ENCODE measurements at places on chromosomes 16 and 17. TPM values are rescaled to one million over a fixed set of nuclear protein-coding genes. Genes with fewer than 3 reads are reported as not detected.

DNA sequence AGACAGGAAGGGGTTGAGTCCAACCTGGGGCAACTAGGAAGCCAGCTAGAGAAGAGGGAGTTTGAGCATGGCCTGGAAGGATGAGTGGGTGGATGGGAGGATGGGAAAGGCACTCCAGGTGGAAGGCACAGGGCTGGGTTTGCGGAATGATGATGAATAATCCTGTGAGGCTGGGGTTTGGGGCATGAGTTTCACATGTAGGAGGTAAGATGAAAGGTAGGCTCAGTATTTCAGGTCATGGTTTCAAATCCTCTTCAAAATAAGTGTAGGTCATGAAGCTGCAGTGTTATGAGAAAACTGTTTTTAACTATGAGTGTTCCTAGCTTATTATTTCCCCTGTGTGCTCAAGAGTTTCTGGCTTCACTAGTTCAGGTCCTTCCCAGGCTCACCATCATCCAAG, 130.3 kb downstream of the SKAP1 start:
- ATAC-seq = no peak

DNA sequence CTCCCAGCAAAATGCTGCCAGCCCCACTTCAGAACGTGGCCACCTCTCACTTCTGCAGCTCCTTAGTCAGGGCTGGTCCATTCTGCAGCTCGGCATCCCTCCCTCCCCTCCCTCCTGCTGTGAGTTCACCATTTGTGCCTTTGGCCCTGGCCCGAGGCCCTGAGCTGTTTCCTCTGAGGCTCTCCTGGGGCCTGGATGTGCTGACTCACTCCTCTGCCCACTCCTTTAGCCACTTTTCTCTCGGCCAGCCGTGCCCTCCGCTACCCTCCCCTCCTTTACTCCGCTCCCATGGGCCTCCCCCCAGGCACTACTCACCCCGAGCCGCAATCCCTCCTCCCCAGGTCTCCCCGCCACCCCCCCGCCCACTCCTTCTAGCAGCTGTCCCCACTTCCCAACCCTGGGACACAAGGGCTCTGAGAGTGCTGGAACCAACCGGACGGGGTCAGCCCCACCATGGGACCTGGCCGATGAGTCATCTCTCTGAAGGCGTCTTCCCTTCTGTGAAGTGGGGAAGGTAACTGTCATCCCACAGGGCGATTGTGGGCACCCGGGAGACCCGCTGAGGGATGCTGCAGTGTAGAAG, 11.5 kb downstream of the KCNG4 start:
- ATAC-seq = peak; percentile 89

DNA sequence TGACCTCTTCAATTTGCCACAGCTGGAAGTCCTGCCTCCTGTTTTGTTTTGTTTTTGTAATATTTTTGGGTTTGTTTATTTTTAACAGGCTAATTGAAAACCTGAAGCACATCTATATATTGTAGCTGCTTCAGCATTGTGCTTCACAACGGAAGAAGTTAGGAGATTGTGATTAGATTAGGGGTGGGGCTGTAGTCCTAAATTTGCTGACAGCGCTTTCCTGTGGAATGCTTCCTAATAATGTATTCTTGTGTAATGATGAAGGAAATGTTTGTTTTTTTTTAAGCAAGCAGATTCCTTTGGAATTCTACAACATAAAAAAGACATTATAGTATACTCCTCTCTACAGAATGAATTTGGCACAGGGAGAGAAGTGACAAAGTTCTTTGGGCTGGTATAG, 70.1 kb downstream of the NLK start:
- ATAC-seq = no peak

- ATAC-seq = no peak
Observed at GRCh38 chr16:66858740-66859396, 14.7 kb downstream of the CA7 start.

- no peak for ATAC-seq
Observed at GRCh38 chr16:17359788-17360390, 110.9 kb downstream of the XYLT1 start.

The MED13 gene
- total RNA-seq = 56.4 TPM

The CEP295NL gene
- 4.0 TPM for total RNA-seq

The TUFM gene
- total RNA-seq = 91.8 TPM

The SHCBP1 gene
- 0.94 TPM for total RNA-seq

The MYH2 gene
- 2.8 TPM for total RNA-seq
